ENCODE measurements at places on chromosomes 11 and 22.

DNA sequence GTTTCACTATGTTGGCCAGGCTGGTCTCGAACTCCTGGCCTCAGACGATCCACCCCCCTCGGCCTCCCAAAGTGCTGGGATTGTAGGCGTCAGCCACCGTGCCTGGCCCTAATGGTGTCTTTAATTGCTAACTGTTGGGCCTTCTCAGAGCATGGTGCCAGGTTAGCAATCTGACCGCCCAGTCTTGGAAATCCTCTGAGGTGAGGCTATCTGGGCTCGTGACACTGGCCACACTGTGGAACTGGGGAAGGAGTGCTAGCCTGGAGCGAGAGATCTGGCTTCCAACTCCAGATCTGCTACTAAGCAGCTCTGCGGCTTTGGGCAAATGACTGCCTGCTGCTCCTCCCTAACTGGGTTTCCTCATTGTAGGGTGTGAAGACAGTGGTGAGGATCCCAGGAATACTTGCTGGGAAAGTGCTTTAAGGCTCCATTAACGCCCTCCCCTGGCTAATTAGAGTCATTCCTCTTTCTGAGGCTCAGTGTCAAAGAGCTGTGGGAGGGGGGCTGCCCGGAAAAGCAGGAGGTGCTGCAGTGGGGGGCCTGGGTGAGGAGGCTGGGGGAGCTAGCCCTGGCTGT lies 35.4 kb downstream of the CHRDL2 start:
- no peak for DNase-seq

GRCh38 chr11:76654298-76654851 lies 16.2 kb downstream of the LRRC32 start:
- no peak for DNase-seq

GRCh38 chr22:20852076-20852475 lies 6.5 kb downstream of the PI4KA start:
- no peak for DNase-seq

- DNase-seq, result peak; percentile 82
Observed at GRCh38 chr11:35165423-35166368, 26.7 kb downstream of the CD44 start.

DNA sequence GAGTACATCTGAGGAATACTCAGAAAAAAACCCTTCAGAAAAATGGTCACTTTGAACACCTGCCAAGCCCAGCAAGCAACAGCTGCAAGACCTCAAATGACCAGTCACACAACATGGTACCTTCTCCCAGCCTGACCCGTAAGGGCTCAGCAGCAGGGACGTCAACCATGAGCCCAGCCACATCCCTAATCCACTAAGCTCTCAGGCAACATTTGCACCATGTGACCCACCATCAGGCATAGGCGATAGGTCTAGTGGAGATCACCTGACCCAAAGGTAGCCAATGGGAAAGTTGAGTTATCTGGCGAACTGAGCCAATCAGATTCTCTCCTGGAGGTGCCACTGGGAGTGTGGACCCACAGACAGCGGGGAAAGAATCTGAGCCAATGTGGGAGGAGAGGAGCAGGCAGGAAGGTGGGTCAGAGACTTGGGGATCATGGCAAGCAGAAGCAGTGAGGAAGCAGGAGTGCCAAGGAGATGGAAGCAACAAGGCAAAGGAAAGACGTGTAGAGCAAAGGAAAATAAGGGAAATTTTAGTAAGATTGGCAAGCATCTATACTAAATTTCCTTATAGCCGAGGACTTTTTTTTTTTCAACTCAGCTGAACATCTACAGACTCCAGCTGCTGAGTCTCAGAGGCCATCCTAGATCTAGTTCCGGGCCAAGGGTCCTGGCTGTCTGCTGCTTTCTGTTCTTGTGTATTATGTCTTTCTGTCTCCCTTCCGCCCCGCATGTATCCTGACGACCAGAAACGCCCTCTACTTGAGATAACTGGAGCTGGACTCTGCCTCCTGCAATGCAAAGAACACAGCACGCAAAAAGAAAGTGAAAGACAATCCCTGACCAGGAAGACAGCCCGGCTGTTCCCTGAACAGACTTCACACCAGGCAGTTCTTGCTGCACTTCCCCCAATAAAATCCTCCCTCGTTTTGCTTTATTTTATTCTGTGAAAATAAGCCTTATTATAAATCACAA lies 11.0 kb upstream of the PLAAT2 start:
- DNase-seq, result peak; percentile 82

All from Kasumi-1 (cell line).